ENCODE measurements at places on chromosomes 13 and 19.

DNA sequence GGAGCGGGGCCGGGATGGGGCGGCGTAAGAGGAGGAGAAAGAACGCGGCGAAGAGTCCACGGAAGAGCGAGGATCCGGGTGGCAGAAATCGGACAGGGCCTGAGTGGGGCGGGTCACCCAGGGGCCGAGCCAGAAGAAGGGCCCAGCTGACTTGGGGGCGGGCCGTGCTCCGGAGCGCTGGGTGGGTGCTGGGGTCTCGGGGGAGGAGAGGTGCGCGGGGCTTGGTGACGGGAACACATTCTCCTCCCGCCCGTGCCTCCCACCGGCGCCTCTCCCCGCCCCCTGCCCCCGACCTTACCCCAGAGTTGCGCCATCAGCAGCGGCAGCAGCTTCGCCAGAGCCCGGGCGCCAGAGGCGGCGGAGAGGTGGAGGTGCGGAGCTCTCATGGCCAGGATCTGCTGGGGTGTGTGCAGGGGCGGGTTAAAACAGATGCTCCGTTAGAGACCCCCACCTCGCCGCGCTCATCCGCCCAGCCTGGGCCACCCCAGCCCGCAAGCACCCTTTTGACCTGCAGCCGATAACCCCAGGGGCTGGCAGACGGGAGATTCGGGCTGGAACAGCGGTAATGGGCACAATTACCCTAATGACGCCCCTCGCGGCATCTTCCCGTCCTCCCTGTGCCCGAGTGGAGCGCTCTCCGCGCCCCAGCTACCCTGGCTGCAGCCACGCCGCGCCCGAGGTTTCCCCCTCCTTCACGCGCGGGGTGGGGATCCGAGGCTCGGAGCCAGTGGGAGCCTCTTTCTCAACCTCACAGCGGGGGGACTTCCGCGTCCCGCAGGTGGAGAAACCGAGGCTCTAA is 565 bp downstream of the KLK10 start:
- no peak for DNase-seq

DNA sequence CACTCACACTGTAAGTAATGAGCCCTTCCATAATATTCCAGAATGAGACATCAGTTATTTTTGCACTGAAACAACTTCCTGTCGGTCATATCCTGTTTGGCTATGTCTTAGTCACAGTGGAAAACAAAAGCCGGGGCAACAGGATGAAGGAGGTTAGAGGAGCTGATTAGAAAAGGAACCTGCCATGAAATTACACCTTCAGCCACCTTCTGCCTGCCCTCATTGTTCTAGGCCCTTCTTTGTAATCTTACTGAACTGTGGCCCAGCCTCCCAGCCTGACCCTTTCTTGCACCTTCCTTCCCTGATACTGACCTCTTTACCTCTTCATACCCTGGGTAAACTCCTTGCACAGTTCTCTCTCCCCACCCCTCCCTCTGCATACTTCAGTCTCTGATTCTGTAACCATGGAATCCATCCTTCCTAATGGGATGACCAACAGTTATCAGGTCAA is 67.3 kb downstream of the DOCK9 start:
- DNase-seq: peak; percentile 23

DNA sequence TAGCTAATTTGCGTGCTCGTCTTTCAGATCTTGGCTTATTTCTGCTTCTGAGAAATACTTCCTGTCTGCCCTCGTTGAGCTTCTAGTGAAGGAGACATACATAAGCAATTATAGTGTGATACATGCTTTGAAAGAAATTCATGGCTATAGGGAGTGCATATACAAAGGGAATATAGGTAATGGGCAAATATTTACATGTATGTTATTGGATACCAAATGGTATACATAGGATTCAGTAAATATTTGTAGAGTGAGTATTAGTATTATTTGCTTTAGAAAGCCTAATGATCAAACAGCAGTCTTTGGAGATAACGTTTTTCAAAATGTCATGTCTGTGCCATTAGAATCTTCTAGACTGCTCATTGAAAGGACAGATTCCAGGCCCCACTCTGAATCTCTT is 5.2 kb downstream of the BRCA2 start:
- DNase-seq: no peak

DNA sequence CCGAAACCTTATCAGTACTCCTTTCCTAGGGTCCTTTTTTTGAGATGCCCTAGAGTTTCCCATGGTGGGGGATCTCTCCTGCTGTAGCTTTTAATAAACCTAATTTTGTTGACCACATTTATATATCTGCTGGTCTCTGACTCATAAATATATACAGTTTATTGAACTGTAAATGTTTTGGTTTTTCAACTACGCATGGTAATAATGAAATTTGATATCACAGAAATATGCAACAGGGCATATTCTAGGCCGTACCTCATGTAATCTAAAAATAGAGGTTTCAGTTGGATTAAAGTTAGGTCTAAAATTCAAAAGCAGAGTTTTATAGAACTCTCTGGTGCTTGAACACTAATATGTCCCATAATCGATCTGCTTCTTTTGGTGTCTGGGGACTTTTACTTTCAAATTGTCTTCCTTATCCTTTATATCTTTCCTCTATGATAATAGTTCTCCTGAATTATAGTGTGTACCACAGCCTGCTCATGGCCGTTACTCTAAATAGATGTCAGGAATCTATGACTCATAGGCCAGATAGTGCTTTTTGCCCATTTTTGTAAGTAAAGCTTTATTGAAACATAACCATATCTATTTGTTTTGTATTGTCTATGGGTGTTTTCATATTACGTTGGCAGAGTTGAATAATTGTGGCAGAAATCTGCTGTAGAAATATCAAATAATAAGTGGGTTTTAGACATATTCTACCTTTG is 324.8 kb upstream of the PCDH9 start:
- no peak for DNase-seq

DNA sequence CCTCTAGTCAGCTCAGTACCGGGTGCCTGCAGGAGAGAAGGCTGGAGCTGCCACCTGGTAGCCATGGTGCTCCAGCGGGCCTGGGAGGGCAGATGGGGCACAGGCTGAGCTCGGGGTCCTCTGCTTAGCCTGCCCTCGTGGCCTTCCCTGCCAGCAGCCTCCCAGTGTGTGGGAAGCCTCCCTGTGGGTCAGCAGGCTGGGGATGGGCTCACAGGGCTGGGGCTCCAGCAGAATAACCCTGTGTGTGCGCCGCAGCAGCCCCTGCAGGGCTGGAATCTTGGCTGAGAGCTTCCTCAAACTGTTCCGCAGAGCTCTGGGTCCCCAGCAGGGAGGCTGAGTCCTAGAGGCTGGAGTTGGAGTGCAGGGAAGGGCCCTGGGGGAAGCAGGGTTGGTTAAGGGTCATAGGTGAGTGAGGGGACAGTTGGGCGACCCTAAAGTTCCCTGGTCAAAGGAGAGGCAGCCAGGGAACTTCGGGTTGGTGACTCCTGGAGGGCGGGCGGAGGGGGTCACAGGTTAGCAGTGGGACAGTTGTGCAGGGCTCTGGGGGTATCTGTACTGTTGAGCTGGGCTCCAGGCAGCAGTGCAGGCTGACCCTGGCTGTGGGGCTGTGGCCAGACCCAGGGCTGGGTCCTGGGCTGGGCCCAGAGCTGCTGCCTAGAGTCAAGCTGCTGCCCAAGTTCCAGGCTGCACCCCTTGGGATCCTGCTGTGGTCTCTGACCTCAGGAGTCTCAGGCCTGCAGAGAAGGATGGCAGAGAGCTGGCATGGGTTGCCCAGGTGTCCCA is 14.0 kb downstream of the ARHGAP33 start:
- DNase-seq: no peak

DNA sequence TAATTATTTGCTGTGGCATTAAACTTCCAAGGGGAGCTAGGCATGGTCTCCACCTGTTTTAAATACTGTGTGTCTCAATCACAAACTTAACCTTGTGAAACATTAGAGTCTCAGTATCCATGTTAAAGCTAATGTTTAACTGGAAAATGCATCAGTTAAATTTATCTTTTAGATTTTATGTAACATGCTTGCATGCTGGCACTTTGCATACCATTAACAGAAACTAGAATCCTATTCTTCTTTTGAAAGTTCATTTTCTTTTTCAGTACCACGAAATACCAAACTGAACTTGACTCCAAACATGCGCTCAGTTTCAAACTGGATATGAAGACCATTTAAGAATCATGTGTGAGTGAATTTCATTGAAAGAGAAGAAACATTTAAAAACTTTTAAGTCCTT is 328.9 kb upstream of the SLC10A2 start:
- DNase-seq: no peak

Data from activated naive CD4-positive, alpha-beta T cell treated with Interleukin-2 at 50 U/mL for 16 hours (primary cell).